GDM1 (cell line): ENCODE measurements at places on chromosomes 2 and 18.

DNA sequence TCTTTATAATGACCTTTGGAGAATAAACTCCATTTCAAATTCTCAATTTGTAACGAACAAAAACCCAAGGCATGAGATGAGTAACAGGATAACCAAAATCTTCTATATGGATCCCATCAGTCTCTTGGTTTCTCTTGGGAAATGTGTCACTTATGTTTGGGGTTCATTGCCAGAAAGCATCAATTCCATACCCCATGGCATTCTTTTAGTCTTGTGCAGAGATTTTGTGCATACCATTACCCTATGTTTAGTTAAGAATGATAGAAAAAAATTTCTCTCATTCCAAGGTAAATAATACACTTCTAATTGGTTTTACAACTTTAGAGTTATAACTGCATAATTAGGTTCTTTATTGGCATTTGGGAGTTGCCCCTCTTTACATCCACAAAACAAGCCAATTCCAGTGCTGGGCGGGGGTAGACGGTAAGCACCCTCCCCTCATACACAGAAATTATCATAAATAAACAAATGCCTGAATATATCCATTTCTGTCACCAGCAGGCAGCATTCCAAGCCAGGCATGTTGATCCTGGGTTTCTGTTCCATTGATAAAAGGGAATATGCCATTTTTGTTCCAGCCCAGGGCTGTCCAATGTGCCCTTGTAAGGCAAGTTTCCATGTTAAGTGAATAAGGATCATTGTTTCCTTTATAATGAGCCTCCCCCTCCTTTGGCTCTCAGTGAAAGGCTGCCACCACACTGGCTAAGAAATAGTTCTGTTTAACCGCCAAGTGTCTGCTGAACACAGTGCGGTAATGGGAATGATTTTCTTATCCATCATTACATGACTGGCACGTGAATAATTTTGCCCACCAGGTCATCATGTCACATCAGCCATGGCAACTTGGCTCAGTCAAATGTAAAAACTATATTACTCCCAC, 680.1 kb upstream of the ZEB2 start:
- no peak for DNase-seq

DNA sequence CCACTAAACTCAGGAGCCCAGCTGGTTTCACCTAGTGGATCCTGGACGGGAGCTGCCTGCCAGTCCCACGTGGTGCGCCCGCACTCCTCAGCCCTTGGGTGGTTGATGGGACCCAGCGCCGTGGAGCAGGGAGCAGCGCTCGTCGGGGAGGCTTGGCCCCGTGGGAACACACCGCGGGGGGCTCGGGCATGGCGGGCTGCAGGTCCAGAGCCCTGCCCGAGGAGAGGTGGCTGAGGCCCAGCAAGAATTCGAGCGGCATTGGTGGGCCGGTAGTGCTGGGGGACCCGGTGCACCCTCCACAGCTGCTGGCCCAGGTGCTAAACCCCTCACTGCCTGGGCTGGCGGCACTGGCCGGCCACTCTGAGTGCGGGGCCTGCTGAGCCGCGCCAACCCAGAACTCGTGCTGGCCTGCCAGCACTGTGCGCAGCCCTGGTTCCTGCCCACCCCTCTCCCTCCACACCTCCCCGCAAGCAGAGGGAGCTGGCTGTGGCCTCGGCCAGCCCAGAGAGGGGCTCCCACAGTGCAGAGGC, 137.3 kb downstream of the TRIB2 start:
- no peak for DNase-seq

DNA sequence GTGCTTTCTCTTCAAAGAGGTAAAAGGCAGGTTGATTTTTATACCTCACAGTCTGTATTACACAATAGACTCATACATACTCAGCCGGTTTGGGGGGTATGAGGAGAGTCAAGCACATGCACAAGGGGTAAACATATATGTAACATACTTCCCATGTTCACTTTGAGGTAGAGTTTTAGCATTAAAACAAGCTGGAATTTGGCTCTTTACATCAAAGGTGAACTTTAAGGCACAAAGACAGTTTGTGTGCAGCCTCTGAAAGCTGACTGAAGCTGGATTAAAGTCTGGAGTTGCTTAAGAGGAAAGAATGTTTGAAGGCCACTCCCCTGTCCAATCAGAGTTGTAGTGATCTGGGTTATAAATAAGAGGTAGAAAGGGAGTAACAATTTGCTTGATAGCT, 282.0 kb downstream of the DPP10 start:
- DNase-seq, result no peak

- DNase-seq, result no peak
Observed at GRCh38 chr18:57619876-57620275, 1.8 kb downstream of the NARS1 start.

- DNase-seq, result no peak
Observed at GRCh38 chr2:43513796-43514195, 82.0 kb downstream of the THADA start.

DNA sequence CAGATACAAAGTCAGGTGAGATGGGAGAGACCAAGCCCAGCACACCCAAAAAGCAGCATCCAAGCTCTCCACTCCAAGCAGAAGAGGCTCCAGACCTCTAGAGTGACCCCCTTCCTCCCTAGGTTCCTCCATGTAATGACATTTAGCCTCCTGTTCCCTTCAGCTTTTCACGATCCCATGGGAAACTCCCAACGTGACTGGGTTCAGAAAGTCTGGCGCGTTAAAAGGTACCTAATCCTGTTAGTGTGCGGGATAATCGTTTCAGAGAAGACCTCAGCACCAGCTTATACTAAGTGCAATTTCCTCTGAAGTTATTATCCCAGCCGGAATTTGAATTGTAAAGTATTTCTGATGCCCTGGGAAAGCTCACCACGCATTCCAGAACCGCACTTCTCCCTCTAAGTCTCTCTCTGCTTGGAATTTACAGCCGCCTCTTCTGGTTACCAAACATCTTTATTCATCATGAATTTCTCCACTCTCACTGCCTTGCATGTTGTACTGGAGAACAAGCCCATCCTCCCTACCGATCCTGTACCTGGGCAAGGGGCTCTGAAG, 46.9 kb downstream of the CCBE1 start:
- no peak for DNase-seq

GRCh38 chr2:184338771-184339170, 259.6 kb upstream of the ZNF804A start:
- DNase-seq, result no peak

DNA sequence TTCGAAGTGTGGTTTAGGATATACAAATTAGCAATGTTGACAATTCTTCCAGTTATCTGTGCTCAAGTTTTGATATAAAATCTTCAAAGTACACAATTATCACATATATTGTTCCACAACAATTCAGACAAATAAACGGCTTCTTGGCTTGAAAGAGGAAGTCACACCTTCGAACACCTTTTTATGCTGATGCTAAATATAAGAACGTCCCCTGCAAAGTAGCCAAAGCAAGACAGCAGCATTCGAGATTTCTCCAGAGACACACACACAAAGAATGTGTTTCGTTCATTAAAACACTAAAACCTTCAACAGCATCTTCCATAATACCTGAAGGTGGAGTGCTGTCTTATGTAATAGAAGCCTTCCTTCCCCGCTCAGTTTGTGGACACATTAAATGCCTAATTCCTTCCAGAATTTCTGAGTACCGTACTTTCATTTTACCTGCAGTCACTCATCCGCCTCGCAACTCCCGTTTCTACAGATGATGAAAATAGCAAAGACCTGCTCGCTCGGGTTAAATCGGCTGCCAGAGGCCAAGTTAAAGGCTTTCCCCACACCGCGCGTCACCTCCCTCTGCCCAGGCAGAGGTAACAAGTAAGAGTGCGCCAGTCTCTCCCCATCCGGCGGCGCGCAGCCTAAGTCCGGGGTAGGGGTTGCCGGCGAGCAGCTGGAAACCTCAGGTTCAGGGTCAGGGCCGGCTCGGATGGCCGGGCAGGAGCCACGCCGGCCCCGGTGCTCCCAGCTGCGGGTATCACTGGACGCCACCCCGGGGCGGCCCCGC, 847 bp downstream of the SERPINE2 start:
- DNase-seq, result no peak

GRCh38 chr18:57659460-57660102, 37.9 kb upstream of the NARS1 start:
- no peak for DNase-seq

- DNase-seq, result no peak
Observed at GRCh38 chr18:25831301-25831701, 259.1 kb downstream of the SS18 start.

DNA sequence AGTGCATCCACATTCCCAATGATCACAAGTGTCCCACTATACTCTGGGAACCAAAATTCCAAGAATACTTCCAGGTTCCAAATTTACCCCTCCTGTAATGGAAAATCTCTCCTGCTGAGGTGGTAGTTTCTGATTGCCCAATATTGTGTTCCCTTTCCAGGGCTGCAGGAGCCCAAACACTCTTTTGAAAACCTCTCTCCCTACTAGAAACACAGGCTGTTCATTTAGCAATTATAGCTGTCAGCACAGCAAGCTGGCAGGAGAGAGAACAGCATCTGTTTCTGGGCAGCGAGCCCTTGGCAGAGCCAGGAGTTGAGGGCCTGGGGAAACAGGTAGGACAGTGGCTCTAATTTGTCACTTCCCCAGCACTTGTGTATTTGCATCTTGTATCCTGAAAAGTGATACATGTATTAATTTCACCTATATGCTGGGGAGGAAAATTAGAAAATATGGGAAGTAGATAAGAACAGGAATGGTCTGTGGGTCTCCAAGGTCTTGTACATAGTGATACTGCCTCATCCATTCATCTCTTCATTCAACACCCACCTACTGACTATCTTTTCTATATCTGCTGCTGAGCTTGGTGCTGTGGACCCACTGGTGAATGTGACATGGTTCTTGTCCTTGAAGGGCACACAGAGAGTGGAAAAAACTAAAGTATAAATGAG, 16.9 kb upstream of the PAIP2B start:
- DNase-seq, result no peak

DNA sequence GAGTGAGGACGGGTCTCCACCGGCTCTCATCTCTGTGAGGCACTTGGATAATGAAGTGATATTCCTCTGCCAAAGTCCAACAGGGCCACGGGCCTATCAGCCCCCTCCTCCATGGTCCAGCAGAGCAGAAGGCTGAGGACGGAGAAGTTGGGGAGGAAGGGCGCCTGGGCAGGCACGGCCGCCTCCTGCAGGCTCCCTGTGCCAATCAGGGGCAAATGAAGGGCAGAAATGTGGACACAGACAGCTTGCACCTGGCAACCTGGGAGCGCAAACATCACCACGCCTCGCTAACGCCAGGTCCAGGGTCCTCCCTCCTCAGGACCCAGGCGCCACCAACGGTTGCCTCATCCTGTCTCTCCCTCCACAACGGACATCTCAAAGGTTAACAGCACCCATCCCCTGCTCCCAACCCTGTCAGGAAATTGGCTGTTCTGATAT, 24.3 kb downstream of the SMAD7 start:
- no peak for DNase-seq

- no peak for DNase-seq
Observed at GRCh38 chr2:49843314-49843713, 689.0 kb upstream of the FSHR start.
